ENCODE measurements at places on chromosomes 7 and 10.
A peak's percentile ranks its signal among the peaks of the same experiment; 100 is the strongest.

- no peak for DNase-seq
Observed at GRCh38 chr7:25122373-25122772, 2.7 kb downstream of the CYCS start.

DNA sequence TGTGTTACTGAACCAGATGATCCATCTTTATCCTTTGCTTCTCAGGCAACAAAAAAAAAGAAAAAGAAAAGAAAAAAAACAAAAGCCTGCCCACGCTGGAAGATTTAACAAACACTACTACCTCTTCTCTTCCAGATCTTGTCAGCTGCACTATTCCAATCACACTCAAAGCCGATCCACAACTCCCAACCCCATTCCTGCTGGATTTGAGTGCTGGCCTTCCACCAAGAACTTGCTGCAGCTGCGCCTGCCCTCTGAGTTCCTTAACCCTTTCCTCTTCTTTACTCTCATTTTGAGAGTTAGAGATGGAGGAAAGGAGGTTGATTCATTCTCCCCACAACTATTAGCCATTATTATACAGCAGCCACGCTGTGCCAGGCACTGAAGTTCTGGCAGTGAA is 16.0 kb upstream of the ITGA8 start:
- no peak for DNase-seq

DNA sequence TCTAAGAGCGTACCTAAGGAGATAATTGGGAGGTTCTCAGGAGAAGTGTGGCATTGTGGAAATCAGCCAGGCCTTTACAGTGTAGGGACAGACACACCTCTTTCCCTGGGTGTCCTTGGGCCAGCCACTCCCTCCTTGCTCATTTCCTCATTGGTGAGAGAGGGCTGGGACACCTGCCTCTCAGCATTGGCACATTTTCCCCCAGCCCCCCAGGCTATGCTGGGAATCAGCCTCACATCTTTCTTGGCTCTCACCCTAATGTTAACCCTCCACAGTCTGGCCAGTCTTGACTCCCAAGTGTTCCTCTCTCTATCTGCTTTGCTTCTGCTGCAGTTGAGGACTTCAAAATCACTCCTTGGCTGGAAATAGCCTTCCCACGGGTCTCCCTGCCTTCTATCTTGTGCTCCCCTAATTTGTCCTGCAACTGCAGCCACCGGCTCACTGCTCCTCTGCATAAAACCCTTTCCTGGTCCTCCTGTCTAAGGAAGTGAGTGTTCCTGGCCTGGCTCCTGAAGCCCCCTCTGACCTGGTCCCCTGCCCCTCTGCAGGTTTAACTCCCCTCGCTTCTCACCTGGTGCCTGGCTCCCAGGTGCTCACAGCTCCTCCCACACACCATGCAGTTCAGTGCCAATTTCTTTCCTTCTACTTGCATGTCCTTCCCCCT is 15.8 kb downstream of the TBXAS1 start:
- DNase-seq: no peak

DNA sequence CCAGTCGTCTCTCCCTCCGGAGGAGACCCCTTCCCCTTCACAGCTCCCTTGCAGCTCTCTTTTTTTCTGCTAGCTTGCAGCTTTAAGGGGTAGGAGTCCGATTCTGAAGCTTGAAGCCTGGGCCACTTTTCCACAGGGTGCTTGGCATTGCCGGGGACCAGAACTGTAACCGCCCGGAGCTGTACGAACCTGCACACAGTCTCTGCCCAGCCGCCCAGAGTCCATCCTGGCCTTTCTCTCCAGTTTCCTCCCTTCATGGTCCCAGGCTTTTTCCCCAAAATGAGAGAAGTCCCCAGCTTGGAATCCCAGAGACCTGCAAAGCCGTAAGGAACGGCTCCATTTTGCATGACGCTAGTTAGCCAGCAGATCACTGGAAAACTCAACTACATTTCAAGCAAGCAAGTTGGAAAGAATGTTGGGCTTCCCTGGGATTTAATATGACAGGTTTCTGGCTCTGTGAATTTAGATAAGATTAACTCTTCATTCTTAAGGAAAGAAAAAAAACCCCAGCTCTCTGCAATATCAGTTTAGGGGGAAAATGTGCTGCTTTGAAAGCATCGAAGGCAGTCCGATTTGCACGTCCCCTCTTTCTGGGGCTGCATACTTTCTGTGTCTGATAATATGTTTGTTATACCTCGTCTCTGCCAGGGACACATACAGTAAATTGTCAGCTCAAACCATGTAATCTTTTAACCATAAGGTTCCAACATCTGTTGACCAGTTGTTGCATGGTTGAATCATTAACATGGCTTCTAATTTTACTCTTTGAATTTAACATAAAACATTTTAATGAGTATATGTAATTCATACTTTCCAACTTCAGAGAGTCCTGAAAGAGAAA is 190.0 kb upstream of the LYZL2 start:
- peak; percentile 81 for DNase-seq

DNA sequence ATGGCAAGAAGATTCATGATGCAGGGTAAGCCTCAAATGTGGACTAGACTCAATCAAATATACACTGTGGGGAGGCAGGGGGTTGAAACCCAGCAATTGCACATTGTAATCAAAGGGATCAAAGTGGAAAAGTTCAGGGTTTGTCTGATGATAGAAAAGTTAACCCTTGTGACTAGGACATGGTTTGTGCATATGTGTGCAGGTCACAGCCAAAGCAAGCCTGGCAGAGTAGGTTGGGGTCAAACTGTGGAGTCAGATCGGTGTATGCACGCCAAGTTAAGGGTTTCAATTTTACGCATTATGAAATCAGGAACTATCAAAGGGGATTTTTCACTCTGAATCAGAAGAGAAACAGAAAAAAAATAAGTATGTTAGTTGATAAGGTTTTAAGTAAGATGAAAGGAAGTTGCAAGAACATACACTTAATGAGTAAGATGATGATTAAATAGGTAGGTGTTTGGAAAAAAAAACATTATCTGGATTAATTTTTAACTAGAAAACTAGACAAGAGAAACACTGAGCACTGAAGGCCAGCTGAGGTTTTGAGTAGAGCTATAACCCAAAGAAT is 188.3 kb downstream of the DGKB start:
- no peak for DNase-seq

GRCh38 chr7:27235387-27236311 is 7.0 kb upstream of the EVX1 start:
- no peak for DNase-seq

DNA sequence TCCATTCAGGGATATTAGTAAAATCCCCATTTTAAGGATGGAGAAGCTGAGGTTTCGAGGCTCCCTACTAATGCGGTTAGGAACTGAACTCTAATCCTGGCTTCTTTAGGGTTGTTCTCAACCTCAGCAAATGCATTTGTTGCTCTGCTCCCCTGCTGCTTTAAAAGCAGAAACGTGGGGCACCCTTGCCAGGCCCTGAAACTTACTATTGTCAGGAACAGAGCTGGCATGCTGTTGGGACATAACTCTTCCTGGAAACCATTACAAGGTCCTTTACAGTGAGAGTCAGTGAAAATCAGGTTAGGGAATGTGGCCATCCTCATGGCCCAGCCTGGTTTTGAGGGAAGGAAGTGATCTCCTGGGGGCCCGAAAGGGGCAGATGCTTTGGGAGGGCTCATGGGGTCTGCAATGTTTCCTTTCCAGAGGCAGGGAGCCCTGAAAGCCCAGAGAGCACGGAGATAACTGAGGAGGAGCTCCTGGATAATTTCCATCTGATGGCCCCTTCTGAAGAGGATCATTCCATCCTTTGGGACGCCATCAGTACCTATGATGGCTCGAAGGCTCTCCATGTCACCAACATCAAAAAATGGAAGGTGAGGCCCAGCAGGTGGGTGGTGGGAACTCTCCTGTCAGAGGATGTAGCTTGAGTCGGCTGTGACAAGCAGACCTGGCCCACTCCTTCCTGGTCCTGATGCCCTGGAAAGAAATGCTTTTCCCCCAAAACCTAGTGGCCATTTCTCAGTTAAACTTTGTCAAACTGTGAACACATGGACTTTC is 2.0 kb downstream of the IGFBP1 start:
- no peak for DNase-seq

DNA sequence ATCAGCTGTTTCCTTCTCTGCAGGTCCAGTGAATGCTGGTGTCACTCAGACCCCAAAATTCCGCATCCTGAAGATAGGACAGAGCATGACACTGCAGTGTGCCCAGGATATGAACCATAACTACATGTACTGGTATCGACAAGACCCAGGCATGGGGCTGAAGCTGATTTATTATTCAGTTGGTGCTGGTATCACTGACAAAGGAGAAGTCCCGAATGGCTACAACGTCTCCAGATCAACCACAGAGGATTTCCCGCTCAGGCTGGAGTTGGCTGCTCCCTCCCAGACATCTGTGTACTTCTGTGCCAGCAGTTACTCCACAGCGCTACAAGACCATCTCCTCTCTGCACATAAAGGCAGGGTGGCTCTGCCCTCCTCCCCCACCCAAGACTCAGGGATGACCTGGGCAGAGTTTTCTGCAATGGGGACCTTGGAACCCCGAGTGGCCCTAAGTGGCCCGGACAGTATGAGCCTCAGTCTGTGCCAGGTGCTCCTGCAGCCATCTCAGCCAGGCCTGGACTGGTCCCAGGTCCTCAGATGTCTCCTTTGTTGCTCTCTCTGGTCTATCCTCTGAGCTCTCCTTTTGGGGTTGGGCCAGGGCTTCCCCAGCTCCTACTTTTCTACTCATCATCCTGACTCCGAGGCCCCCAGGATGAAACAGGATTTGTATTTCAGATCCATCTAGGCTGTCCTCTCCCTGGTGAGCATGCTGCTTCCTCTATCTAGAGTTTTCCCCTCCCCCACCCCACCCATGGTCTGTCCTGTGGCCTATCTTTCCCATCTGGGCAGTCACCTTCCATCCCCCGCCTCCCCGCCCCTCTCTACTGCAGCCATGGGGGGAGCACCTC is 212.1 kb upstream of the PRSS58 start:
- no peak for DNase-seq

DNA sequence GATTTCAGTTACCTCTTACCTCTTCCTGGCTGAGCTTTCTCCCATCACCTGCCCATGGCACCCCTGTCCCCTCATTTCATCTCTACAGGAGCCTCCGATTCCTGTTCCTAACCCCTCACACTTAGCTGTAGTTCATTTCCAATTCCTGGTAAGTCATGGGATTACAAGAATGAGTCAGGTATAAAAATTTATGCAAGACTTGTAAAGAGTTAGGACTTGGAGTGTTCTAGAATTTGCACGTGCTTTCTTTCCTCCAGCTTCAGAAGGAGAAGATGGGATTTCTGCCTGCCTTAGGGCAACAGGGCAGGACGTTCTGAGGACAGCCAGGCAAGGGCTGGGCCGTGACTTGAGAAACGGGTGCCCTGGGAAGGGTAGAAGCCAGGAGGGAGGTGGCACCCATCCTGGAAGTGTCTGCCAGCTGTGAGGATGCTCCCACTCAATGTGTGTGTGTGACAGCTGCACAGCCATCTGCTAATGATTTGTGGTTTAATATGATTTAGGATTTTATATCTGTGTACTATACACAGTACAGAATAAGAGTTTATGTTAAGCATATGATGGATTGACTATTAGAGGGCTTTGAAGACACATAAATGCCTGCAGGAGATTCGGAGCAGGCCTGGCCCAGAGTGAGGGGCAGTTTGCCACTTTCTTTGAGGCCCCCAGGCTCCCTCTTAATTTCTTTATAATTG is 81.5 kb upstream of the VIPR2 start:
- no peak for DNase-seq

DNA sequence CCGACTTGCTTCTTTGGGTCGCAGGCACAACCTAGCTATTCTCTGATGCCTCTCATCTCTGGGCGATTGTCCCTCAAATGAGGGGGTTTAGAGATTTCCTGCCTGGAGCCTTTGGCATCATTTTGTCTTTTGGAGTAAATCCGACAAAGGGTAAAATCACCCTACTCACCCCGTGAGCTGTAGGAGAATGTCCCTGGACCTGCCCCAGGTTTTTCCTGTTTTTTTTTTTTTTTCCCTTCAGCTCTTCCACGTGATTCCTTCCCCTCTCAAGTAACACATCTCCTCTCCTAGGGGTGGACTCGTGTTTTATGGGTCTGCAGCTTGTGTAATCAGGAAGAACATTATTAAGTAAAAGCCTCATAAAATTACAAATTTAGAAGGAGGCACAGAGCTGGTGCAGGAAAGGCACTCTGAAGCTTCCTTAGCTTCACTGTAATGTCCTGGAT is 128.4 kb upstream of the ZNF746 start:
- peak; percentile 20 for DNase-seq

DNA sequence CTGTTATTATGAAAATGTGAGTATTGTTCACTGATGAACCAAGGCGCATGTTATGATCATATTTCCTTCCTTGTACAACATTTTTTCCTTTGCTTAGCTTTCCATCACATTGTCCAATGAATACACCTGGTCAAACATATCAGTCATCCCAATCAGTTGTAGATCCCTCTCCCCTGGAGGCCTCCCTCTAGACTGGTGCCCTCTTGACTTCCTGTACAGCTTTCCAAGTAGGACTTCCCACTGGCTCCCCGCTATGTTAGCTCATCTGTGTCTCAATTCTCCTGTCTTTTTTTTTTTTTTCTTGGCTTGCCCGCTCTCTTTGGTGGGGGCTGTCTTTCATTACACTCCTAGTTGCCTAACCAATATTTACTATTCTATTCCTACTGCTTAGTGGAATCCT is 214.2 kb upstream of the NPY start:
- DNase-seq: no peak

GRCh38 chr10:90174531-90174930 is 473.1 kb downstream of the KIF20B start:
- no peak for DNase-seq

DNA sequence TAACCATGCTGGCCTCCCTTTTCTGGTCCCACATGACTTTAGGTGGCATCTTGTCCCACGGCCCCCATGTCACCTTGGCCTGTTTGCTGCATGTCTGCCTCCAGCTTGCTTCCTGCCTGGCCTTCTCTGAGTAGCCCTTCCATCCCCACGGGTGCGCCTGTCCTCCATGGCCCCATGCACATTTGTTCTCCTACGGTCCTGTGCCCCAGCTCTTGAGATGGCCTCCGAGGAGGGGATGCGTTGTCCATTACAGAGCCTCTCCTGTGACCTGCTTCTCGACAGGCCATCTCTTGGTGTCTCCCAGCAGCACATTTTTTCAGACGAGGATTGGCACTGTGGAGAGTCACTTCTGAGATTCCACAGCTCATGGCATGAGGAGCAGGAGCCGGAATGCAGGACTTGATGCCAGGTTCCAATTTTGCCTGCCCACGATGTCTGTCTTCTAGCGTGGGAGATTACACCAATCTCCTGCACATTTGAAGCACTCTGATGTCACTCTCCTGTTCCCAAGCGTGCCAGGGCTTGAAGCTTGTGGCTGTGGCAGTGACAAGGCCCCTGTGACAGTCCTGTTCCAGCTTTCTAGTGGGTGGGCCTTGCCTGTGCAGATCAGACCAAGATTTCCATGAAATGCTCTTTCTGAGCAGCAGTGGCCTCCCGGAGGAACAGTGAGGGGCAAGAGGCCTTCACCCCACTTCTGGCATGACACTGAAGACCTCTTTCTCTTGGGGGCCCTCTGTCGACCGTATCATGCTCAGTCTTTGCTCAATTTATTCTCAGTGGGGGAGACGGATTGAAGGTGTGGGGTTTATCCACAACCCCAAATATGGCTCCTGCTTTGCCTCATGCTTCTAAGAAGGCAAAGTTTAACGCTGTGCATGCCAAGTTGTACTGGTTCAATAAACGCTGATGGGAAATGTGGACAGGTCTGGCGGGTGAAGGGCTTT is 13.4 kb downstream of the WDFY4 start:
- DNase-seq: no peak
